Activated CD8-positive, alpha-beta T cell treated with anti-CD3 and anti-CD28 coated beads, Interleukin-2, amount 10 ng/mL, durations not matched to agents 7 days and 5 days (primary cell): ENCODE measurements at places on chromosomes 16 and 17. TPM values are rescaled to one million over a fixed set of nuclear protein-coding genes. Genes with fewer than 3 reads are reported as not detected.

- H3K27ac ChIP-seq = no peak overlapping the region
- peaks cover 2% of the 10 kb centered on the region for H3K27me3 ChIP-seq
- no peak overlapping the region for H3K4me3 ChIP-seq
- DNase-seq = no peak
- peaks cover 9% of the 10 kb centered on the region for H3K4me1 ChIP-seq
Measured at GRCh38 chr16:58266336-58266735, 28.5 kb downstream of the PRSS54 start.

Gene PDIA2
- total RNA-seq = not detected

Gene RAB37
- 19.1 TPM for total RNA-seq

Gene WNT9B
- not detected for total RNA-seq

DNA sequence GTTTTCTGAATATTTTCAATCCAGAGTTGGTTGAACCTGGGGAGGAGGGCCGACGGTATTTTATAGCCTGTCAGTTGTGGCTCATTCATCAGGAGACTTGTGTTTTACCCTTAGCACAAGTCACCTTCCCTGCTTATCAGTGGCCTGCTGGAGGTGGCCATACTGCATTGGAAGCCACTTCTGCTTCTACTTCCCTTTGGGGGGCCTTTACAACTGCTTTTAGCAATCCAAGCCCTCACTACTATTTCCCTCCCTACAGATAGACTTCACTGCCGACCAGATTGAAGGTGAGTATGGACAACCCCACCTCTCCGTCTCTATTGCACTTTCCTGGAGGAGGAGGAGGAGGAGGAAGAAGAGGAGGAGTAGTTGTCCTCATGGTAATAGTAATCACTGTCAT is 4.4 kb downstream of the MYL4 start:
- peaks cover 20% of the 10 kb centered on the region for H3K27me3 ChIP-seq
- peaks cover 24% of the 10 kb centered on the region for H3K4me1 ChIP-seq
- no peak overlapping the region for H3K4me3 ChIP-seq
